ENCODE measurements at places on chromosomes 6 and 20.

DNA sequence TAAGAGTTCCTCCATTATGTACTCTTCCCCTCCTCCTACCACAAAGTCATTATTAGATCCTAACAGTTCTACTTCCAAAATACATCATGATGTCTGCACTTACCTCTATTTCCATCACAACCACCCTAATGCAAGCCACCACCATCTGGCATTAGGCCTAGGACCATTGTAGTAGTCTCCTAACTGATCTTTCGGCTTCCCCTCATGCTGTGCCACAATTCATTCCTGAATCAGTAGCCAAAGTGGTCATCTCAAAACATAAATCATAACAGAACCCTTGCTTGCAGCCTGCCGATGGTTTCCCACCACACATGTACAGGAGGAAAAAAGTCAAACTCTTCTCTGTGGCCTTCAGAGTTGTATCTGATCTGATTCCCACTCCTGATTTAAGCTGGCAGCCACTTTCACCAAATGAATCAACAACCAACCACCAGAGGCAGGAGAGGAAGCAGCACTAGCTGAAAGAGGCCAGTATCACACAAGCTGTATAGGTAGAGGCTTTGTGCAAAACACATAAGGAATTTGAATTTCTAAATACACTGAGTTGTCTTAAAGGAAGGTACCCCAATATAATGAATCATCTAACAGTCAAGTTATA is 26.1 kb downstream of the FAM184A start:
- DNase-seq, result no peak

DNA sequence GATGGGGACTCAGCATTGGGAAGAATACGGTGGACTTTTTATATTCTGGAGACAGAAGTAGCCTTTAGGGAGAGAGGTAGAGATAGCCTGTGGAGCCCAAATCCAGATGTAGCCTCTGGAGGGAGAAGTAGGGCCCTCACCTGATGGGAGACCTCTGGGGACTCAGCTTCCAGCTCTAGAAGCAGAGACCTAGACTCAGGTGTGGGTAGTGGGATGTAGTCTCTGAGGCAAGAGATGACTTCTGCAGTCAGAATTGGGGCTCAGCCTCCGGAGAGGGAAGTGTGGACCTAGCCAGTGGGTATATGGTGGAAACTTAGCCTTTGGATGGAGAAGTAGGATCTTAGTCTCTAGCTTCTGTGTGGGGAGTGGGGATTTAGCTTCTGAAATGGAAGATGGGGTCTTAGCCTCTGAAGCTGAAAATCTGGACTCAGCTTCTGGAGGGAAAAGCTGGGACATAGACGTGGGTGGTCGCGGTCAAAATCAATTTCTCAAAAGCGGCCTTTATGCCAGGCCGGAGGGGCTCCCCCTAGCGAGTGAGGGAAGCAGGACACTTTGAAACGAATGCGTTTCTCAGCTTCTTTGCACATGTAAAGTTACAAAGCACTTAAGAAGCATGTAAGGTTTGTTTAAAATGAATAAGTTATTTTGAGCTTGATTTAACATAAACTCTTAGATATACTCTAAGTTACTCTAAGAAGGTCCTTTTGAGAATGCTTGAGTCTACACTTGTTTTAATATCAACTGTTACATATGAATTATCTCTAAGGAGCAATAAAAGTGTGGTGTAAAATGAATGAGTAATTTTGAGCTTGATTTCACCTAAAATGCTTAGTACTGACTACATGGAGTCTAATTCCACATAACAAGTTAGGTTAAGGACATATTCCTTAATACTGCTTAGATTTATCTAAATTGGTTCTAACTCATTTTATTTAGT is 12.9 kb upstream of the ZNF343 start:
- peak; percentile 26 for DNase-seq

DNA sequence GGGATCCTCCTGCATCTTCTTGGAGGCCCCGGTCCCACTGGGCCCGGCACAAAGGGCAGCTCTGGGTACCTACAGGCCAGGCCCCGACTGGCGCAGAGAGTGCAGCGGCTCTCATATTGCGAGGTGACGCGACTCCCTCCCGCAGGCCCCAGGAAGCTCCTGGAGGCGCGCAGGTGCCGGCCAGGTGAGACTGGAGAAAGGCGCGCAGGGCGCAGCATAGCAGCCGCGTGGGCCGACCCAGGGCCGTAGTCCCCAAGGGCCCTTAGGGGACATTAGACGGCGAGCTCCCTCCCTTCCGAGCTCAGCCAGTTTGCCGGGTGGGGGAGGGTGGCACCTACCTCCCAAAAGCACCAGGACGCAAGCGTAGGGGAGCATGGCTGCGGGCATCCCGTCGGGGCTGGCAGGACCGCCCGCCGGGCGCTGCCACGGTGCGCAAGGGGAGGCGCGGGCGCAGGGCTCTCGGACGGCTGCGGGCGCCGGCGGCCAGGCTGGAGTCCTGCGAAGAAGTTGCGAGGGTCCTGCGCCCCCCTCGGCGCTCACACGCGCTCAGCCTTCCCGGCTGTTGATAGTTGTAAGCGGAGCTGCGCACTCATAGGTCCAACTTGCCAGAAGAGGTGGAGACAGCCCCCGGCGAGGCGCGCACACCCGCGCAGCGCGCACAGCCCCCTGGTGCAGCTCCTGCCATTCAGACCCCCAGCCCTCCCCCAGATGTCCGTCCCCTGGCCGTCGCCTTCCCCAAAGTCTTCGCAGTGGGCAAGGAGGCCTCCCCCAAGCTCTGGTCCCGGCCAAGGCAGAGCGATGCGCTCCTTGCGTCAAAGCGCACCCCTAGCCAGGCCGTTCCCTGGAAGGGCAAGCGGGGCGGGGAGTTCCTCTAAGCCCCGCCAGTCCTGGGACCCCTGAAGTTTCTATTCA is 622 bp downstream of the APCDD1L start:
- no peak for DNase-seq

DNA sequence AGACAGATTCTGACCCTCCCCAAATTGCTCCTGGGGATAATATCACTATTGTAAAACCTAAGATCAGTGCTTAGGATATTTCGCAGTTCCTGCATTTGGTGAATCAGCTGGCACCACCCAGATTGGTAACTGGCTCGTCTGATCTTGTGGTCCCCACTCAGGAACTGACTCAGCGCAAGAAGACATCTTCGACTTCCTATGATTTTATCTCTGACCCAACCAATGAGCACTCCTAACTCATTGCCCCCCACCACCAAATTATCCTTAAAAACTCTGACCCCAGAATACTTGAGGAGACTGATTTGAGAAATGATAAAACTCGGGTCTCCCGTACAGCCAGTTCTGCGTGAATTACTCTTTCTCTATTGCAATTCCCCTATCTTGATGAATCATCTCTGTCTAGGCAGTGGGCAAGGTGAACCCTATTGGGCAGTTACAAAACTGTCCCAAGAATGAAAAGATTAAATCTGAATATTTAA is 55.7 kb upstream of the PRND start:
- DNase-seq, result no peak

DNA sequence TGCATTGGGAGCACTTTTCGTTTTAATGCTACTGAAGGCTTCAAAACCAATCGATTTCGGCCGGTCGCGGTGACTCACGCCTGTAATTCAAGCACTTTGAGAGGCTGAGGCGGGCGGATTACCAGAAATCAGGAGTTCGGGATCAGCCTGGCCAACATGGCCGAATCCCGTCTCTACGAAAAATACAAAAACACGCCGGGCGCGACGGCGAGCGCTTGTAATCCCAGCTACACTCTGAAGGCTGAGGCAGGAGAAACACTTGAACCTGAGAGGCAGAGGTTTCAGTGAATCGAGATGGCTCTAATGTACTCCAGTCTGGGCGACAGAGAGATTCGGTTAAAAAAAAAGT is 58.4 kb downstream of the TRIM38 start:
- peak; percentile 57 for DNase-seq

DNA sequence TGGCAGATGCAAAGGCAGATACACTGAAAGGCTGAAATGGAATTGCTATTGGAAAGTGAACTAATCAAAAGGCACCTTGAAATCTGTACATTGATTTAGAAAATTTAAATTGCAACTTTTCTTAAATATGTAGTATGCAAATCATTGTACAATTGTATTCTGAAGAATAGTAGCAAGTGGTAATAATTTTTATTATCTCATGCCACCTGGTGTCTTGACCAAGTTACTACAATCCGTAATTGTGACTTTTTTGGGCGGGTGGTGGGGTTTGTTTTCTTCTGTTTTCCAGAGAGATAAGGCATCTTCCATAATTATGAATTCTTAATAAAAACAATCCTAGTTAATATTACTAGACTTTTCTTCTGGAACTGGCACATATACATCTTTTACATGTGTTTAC is 12.5 kb upstream of the BCKDHB start:
- peak; percentile 4 for DNase-seq

- no peak for DNase-seq
These were observed 79.8 kb downstream of the VEGFA start for GRCh38 chr6:43849844-43850243.

GRCh38 chr6:36605143-36605542 is 11.0 kb downstream of the SRSF3 start:
- DNase-seq, result no peak

- no peak for DNase-seq
These were observed 17.3 kb upstream of the FRMD1 start for GRCh38 chr6:168096271-168096764.

DNA sequence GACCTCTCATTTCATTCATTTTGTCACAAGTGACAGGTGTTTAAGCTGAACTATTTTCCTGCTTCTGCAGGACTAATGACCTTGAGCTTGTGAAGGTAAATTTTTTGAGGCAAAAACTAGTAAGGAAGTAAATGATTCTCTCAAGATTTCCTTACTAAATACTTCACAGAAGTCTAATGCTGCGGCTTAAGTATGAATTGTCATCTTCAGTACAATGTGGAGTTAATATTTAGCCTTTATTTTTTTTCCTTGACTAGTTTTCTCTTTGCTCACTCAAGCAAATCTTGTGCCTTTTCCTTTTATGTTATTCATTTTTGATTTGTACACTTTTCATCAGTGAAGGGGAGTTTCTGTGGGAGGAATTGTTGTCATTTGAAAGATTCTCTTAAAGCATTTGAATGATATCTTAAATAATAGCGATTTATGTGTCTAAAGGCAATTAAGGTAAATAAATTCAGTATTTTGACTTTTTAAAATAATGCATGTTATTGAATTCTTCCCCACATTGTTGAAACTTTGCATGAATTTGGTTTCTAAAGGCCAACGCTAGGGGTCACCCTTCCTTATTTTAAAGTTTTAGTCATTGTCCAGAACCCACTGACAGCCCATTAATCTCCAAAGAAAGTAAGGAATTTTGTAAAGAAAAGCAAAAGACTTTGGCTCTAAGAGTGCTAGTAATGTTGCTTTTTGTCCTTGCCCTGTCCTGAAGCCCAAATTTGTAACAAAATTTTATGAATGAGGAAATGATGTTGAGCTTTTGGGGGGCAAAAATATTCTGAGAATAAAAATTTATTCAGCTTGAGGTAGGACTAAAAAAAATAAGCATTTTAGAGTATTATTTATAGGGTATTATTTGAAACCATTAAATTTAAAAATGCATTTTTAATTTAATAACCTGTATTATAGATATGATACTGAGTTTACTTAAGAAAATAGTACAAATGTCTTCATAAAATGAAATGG is 157.4 kb upstream of the LAMA2 start:
- DNase-seq, result peak; percentile 14

DNA sequence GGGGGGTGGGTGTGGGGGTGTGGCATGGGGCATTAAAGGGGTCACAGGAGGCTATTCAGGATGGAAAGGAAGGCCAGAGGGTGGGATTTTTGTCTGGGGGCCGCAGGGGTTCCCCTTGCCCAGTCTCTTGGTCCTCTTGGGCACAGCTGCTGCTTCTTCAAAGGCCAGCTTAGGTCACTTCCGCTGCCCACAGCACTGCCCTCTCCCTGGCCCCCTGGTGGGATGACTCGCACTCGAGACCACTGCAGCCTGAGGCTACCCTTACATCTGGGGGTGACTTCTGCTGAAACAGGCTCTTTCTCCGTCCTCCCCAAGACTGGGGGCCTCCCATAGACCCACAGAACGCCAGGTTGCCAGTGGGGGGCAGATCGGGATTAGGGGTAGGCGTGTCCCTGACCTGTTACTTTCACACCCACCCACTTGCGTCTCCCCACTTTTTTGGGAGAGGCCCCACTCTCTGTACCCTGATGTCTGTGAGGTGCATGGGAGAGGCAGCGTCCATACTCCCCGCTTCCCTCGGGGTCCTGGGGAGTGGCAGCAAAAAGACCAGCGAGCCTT is 1.3 kb downstream of the LKAAEAR1 start:
- no peak for DNase-seq

- no peak for DNase-seq
These were observed 73.0 kb upstream of the BACH2 start for GRCh38 chr6:90369651-90370050.

GRCh38 chr6:126002755-126003679 is 16.7 kb downstream of the TRMT11 start:
- no peak for DNase-seq

DNA sequence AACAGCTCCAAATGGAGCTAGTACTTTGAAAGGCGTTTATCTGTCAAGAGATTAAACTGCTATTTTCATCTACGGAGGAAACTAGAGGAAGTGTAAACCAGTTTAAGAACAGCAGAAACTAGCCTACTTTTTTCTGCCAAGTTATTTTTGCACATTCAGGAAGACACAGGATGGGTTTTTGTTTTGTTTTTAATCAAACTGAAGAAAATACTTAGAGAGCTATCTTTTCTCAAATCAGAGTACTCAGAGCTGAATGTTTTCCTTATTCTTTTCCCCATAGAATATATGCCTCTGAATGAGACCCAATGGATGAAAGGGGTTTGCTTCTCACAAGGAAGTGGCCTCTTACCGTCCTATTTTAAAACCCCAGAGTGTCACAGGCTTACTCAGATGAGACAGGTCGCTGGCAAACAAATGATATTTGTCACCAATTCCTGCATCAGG is 538.5 kb downstream of the CD83 start:
- DNase-seq, result no peak

GRCh38 chr20:57870597-57871236 is 160.9 kb upstream of the PMEPA1 start:
- no peak for DNase-seq

DNA sequence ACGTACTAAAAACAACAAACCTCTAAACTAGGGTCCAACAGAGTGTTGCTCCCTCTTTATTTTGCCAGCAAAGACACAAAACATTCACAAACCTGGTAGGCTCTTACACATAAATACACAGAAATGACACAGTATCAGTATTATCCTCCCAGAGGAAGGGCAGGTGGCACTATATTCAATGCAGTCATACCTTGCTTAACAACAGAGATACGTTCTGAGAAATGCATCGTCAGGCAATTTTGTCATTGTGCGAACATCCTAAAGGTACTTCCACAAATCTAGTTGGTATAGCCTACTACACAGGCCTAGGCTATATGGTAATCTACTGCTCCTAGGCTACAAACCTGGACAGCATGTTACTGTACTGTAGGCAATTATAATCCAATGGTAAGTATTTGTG is 9.6 kb downstream of the ZBTB2 start:
- no peak for DNase-seq

DNA sequence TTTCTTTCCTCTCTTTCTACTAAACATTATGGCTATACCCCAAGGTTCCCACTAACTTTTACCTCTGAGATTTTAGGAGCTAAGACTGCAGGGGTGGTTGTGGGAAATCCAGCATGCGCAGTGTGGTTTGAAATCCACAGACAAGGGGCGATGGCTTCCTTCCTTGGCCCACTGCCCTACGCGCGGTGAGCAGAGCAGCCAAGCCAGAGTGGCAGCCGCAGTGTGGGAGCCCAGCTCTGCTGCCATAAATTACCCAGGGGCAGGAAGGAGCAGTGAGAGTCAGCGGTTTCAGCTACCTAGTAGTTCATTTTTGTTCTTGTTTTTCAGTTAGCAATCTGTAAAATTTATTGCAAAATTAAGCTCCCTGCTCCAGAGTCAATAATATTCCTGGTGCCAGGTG is 101.4 kb downstream of the BMP2 start:
- no peak for DNase-seq

- DNase-seq, result no peak
These were observed 17.2 kb downstream of the ENPP3 start for GRCh38 chr6:131654326-131654725.

GRCh38 chr20:19749618-19750071 is 8.4 kb upstream of the RIN2 start:
- DNase-seq, result no peak

Data from fibroblast of gingiva (primary cell).